NCI-H510A treated with DMSO at 0.1 percent for 48 hours (cell line): ENCODE measurements at places on chromosomes 6 and 20.

DNA sequence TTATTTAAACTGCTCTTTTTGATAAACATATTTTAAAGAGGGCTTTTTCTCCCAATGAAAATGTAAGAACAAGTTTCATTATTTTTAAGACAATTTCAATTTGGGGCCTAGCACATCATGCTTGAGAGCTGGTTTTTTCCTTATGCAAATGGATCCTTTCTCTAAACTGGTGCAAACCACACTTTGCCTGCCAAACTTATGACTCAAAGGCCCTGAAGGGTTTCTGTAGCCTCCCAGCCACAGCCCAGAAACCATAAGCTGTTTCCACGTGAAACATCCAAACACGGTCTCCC, 451 bp upstream of the HSF2 start:
- DNase-seq: no peak

GRCh38 chr6:155171747-155172449, 91.9 kb upstream of the CLDN20 start:
- DNase-seq: no peak

- DNase-seq: no peak
Measured at GRCh38 chr6:16367571-16367970, 129.2 kb downstream of the GMPR start.

GRCh38 chr6:128710315-128710714, 172.6 kb upstream of the LAMA2 start:
- DNase-seq: no peak

GRCh38 chr6:157265186-157265585, 58.1 kb downstream of the TMEM242 start:
- no peak for DNase-seq

GRCh38 chr6:112155886-112156285, 68.5 kb downstream of the FAM229B start:
- DNase-seq: no peak

- DNase-seq: no peak
Measured at GRCh38 chr20:46151936-46152335, 33.8 kb downstream of the CD40 start.

GRCh38 chr20:50713657-50714101, 17.7 kb upstream of the PARD6B start:
- DNase-seq: no peak

- no peak for DNase-seq
Measured at GRCh38 chr20:46269372-46269771, 38.9 kb downstream of the CDH22 start.

DNA sequence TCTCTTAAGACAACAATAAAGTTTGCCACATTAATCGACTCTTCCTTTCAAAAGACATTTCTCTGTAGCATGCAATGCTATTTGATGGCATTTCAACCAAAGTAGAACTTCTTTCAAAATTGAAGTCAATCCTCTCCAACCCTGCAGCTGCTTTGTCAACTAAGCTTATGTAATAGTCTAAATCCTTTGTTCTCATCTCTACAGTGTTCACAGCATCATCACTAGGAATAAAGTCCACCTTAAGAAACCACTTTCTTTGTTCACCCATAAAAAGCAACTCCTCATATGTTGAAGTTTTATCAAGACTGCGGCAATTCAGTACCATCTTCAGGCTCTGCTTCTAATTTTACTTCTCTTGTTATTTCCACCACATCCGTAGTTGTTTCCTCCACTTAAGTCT, 11.5 kb upstream of the BLOC1S5 start:
- no peak for DNase-seq

GRCh38 chr6:119527231-119527578, 177.6 kb upstream of the MAN1A1 start:
- no peak for DNase-seq

GRCh38 chr6:95186710-95187109, 390.6 kb upstream of the MANEA start:
- no peak for DNase-seq

- DNase-seq: no peak
Measured at GRCh38 chr6:1605004-1605892, 4.5 kb upstream of the FOXC1 start.

DNA sequence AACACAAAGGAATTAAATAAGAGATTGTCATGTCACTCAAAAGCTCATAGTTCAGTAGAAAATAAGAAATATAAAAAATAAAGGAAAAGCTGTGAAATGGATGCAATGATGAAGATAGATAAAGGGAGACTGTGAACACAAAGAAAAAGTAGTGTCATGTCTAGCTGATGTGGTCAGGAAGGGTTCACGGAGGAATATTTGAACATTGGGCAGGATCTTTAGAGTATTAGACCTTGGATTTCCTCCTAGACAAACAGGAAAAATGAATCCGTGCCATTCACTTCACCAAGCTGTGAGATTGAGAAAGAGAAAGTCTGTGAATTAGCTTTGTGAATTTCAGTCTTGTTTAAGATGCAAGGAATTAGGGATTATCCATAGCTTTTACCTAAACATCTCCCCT, 414.4 kb upstream of the PLCB4 start:
- no peak for DNase-seq

GRCh38 chr6:125989631-125990030, 3.3 kb downstream of the TRMT11 start:
- no peak for DNase-seq

DNA sequence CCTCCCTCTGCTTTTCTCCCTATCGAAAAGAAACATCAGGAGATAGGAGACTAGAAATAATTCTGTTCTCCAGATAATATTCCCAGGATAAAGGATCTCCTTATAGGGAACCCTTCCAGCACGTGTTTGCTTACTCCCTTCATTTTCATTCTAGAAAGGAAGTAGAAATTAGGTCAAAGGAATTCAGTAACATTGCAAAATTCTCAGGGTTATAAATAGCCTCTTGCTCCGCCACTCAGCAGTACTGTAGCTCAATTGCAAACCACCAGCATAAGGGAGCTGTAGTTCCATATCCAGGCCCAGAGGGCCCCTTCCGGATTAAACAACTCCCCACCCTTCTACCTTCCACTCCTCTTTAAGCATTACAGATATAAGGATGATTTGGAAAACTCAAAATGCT, 6.2 kb downstream of the ELMO2 start:
- no peak for DNase-seq

DNA sequence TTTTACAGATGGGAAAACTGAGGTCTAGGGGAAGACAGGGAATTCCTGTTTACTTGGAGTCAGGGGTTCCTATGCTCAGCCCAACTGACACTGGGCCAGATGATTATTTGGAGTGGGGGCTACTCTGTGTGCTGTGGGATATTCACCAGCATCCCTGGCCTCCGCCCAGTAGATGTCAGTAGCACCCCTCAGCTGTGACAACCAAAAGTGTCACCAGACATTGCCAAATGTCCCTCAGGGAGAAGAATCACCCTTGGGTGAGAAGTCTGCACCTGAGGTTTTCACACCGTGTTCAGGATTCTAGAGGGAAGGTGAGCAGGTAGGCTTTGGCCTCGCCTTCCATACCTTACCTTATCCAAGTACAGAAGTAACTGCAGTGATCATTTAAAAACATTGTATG, 27.6 kb downstream of the CDH26 start:
- no peak for DNase-seq

- DNase-seq: peak; percentile 19
Measured at GRCh38 chr6:10521104-10521808, at the start of gene GCNT2. GCNT2 (plus strand) TSS chr6:10521351; CDS start chr6:10528912, 7,561 bp downstream.

DNA sequence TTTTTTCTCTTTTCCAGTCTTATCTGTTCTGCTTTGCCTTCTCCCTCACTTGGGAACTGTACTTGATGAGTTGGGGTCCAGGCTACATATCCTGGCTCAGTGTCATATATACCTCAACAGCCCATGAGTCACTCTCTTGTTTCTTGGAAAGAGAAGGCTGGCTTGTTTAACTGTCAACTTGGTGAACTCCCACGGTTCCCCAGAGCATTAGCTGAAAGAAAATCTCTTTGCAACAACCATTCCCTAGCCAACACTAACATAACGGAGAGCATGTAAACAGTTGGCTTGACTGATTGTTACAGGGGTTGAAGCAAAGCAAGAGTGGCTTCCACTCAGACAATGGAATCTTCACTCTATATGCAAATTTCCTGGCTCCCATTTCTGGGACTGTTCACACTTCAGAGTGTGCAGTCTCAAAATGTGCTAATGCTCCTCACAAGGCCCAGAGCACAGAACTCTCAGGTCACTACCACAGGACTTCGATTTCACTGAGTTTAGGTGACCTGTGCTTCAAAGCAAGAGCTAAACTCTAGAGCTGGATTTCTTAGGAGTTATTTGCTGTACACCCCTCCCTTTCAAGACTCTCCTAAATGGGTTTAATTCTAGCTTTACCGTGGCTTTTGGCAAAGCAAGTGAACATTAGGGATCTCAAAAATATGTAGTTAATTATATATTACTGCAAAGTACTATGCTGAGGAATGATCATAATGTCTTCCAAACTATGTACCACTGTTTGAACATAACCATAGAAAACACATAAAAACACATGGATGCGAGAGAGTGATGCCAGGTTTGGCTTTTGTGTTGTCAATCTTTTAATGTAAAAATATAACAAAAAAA, 609.8 kb downstream of the RFPL4B start:
- no peak for DNase-seq

GRCh38 chr6:150697515-150697914, 97.8 kb downstream of the PLEKHG1 start:
- DNase-seq: no peak

GRCh38 chr20:4243071-4243470, 227.7 kb upstream of the RNF24 start:
- DNase-seq: no peak

DNA sequence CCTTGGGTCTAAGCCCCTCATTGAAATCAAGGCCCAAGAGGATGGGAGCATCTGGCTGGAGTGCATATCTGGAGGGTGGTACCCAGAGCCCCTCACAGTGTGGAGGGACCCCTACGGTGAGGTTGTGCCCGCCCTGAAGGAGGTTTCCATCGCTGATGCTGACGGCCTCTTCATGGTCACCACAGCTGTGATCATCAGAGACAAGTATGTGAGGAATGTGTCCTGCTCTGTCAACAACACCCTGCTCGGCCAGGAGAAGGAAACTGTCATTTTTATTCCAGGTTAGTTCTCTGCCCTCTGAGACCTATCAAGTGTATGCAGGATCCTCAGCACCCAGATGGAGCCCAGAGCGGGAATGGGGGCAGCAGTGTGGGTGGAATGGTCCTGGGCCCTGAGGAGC, 5.1 kb downstream of the BTN2A2 start:
- DNase-seq: no peak

DNA sequence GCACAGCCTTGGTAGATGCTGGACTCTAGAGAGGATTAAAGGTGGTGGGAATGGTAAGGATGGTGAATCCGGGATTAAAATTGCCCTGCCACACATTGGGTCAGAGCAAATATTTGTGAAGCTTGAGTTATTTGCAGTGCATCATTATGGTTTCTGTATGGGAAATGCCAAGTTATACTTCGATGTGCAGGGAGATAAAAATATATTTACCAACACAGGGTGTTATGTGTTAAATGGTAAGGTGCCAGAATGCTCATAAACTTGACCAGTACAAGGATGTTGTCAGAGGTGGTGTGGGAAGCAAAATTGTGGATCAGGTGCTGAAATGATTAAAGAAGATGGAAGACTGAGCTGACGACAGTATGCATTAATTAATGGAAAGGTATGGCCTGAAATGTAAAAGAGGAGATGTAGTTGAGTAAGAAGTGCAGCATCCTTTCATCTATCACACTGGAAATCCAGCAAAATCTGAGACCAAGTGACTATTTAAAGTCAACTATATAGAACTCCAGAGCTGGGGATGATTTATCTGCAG, 262.3 kb downstream of the ADGB start:
- DNase-seq: no peak
